ENCODE measurements at places on chromosomes 3 and 15. TPM values are rescaled to one million over a fixed set of nuclear protein-coding genes. Genes with fewer than 3 reads are reported as not detected.

GPX1 gene
- 89.7 TPM for total RNA-seq

DNA sequence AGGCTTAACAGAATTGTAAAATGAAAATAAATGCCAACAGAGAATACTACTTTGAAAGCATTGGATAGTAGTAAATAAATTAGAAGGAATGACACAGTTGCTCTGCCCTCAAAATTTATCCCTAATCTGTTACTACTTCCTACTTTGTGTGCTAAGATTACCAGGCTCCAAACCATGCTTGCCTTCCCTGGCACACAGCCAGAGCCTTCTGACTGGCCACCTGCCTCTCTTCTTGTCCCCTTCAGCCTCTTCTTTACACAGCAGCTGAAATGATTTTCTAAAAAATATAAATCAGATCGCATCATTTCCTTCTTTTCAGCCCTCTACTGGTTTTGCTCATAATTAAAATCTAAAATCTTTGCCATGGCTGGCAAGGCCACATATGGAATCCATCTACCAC is 334.1 kb downstream of the FHIT start:
- no peak overlapping the region for H3K4me3 ChIP-seq
- H3K4me1 ChIP-seq = no peaks in the 10 kb centered on the region
- no peak overlapping the region for H3K27ac ChIP-seq
- H3K36me3 ChIP-seq = no peaks in the 10 kb centered on the region
- H3K27me3 ChIP-seq = no peaks in the 10 kb centered on the region
- DNase-seq = no peak

- peaks cover 22% of the 10 kb centered on the region for H3K4me1 ChIP-seq
- peak; percentile 15 for DNase-seq
- H3K36me3 ChIP-seq = peaks cover 24% of the 10 kb centered on the region
- H3K4me3 ChIP-seq = peak overlapping the region; percentile 92
- no peaks in the 10 kb centered on the region for H3K27me3 ChIP-seq
Observed at GRCh38 chr3:107525644-107526305, 3.0 kb downstream of the BBX start.

DNA sequence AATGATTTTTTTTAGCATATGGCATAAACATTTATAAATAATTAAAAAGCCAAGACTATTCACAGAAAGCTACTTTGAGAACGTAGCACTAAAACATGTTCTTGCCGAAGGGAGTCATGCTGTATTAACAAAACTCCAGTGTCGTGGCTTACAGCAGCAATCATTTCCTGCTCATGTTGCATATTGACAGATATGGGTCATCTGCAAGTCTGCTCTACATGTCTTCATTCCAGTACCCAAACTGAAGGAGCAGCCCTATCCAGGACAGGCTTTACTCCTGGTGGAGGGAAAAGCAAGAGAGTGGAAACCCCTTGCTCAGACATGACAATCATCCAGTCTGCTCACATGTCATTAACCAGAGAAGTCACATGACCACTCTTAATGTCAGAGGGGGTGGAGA is 87.6 kb downstream of the NEK11 start:
- no peaks in the 10 kb centered on the region for H3K4me1 ChIP-seq
- DNase-seq = no peak
- peaks cover 3% of the 10 kb centered on the region for H3K27me3 ChIP-seq
- no peaks in the 10 kb centered on the region for H3K36me3 ChIP-seq
- no peak overlapping the region for H3K27ac ChIP-seq
- H3K4me3 ChIP-seq = no peak overlapping the region

- no peaks in the 10 kb centered on the region for H3K36me3 ChIP-seq
- H3K4me3 ChIP-seq = no peak overlapping the region
- peaks cover 10% of the 10 kb centered on the region for H3K4me1 ChIP-seq
- no peak overlapping the region for H3K27ac ChIP-seq
- peaks cover 4% of the 10 kb centered on the region for H3K27me3 ChIP-seq
Observed at GRCh38 chr15:69592954-69593353, 140.3 kb downstream of the RPLP1 start.

Data from activated CD4-positive, alpha-beta T cell treated with anti-CD3 and anti-CD28 coated beads, Interleukin-2, amount 10 ng/mL, durations not matched to agents 7 days and 5 days (primary cell).